Skeletal muscle tissue (tissue), 5 donors: ENCODE measurements at places on chromosomes 11 and 22. TPM values are rescaled to one million over a fixed set of nuclear protein-coding genes. Genes with fewer than 3 reads are reported as not detected.

DUSP8 gene
- 0.52 TPM for total RNA-seq

IL10RA gene
- 8.9 TPM for total RNA-seq

OR10A4 gene
- not detected for total RNA-seq

SGSM1 gene
- under 0.01 TPM for total RNA-seq

NLRP14 gene
- total RNA-seq = under 0.01 TPM

SLC16A8 gene
- 1.0 TPM for total RNA-seq

BAIAP2L2 gene
- not detected for total RNA-seq

MAJIN gene
- total RNA-seq = not detected

ELFN2 gene
- total RNA-seq = under 0.01 TPM

ARHGAP8 gene
- total RNA-seq = 0.52 TPM

PNPLA3 gene
- total RNA-seq = 3.7 TPM

GP1BB gene
- total RNA-seq = 6.8 TPM

ANKK1 gene
- total RNA-seq = not detected

MYOD1 gene
- total RNA-seq = 22.4 TPM

BIK gene
- 0.52 TPM for total RNA-seq

KCNJ1 gene
- not detected for total RNA-seq

BBOX1 gene
- under 0.01 TPM for total RNA-seq

ACTN3 gene
- total RNA-seq = 156 TPM

SAA1 gene
- total RNA-seq = not detected

SLC29A2 gene
- total RNA-seq = 4.2 TPM

OR8K1 gene
- total RNA-seq = not detected

OR2D2 gene
- not detected for total RNA-seq
